ENCODE measurements at places on chromosomes 4 and X.

GRCh38 chr4:67879486-67879885 is 4.3 kb downstream of the TMPRSS11D start:
- no peak for DNase-seq

- no peak for DNase-seq
Observed at GRCh38 chr4:71389149-71389827, 50.5 kb downstream of the SLC4A4 start.

GRCh38 chrX:123648028-123648810 is 84.6 kb downstream of the THOC2 start:
- DNase-seq = peak; percentile 81

GRCh38 chrX:33087411-33087810 is 123.9 kb downstream of the DMD start:
- DNase-seq = no peak

DNA sequence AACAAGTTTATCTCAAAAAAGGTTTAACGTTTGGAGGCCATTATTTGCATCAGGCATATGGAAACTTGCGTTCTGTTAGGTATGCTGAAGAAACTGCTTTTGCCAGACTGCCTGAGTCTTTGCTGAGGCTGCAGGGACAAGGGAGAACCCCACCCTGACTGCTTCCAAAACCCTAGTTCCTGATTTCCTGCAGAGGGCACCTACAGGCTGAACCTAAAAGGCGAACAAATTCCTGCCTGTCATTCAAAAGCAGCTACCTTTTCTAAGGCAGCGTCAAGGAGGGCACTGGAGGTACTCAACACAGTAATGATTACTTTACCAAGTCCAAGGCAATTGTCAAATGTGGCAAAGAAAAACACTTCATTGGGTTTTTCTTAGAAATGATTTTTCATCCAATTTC is 578 bp upstream of the CORIN start:
- DNase-seq = no peak

Data from HepG2 (cell line).